ENCODE measurements at places on chromosomes 4 and X.

GRCh38 chr4:41287005-41287404 lies 30.3 kb downstream of the UCHL1 start:
- H3K4me1 ChIP-seq = no peaks in the 10 kb centered on the region
- no peaks in the 10 kb centered on the region for H3K36me3 ChIP-seq
- no peak for DNase-seq

DNA sequence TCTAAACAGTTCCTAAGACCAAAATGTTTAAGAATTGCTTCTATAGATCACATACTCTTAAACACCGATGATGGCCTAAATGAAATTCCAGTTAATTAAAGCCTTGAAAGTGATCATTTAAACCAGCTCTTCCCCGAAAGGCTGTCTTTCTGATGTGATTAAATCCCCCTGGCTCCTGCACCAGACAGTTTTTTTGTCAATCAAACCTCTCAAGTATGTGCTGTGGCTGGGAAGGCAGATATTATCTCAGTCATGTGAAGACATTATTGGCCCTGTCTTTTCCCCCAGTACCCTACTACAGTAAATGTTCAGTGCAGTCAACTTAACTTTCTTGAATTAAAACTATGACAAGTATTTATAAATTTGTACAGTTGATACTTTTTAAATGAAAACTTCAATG lies 121.0 kb upstream of the MYOZ2 start:
- no peak for DNase-seq
- no peaks in the 10 kb centered on the region for H3K36me3 ChIP-seq
- H3K27ac ChIP-seq = peak overlapping the region; percentile 62
- H3K4me3 ChIP-seq = no peak overlapping the region
- no peaks in the 10 kb centered on the region for H3K4me1 ChIP-seq

DNA sequence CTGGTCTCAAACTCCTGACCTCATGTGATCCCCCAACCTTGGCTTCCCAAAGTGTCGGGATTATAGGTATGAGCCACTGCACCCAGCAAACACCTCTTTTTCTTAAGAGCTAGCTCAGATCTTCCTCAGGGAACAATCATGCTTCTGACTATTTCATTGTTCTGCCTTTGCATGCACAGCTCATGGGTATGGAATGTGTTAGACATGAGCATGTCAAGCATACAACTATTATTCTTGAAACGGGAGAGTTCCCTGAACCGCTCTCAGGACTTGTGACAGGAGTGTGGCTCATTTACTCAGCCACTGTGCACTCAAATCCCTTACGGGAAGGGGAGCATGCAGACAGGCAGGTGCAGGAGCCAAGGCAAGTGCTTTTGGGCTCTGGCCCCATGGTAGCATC lies 231.7 kb upstream of the TAPT1 start:
- H3K4me3 ChIP-seq = no peak overlapping the region
- H3K36me3 ChIP-seq = no peaks in the 10 kb centered on the region
- DNase-seq = no peak
- H3K27me3 ChIP-seq = no peaks in the 10 kb centered on the region

DNA sequence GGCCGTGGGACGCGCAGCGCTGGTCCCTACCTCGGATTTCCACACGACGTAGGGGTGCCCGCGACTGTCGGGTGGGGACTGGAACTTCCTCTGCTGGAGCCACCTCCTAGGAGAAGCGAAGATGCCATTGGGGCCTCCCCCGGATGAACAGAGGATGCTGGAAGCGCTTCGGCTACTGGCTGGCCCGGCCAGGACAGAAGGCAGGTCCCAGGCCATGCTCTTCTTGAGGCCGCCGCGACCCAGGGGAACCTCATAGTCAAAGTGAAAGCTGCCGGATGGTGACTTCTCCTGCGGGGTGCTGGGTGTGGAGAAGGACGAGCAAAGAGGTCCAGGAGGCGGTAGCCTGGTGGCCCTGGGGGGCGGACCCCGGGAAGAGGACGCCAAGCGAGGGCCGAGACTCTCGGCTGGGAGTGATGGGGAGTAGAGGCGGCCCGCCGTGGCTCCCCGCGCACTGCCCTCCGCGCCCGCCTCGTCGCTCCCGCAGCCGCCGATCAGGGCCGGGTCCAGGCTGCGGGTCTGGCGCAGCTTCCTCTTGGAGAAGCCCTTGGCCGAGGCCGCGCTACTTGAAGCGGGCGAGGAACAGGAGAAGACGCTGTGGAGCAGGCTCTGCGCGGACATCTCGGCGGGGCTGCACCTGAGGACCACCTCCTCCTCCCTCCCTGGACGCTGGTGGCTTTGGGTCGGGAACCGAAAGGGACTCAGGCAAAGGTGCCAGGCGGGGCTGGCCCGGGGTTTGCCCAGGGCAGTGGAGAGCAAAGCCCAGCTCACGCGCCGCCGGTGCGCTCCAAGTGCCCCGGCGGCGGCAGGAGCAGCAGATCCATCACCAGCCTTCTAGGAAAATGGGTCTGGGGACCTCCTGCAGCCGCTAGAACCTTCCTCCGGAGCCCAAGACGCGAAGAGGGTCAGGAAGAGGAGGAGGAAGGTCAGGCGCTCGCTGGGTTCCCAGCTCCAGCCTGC lies 1.2 kb downstream of the ARHGAP6 start:
- H3K4me1 ChIP-seq = no peaks in the 10 kb centered on the region
- no peak for DNase-seq
- H3K4me3 ChIP-seq = peak overlapping the region; percentile 47
- H3K36me3 ChIP-seq = no peaks in the 10 kb centered on the region
- H3K27ac ChIP-seq = peak overlapping the region; percentile 76

Measured in vagina (tissue), 2 donors.